ENCODE measurements at places on chromosomes 2 and 18.

DNA sequence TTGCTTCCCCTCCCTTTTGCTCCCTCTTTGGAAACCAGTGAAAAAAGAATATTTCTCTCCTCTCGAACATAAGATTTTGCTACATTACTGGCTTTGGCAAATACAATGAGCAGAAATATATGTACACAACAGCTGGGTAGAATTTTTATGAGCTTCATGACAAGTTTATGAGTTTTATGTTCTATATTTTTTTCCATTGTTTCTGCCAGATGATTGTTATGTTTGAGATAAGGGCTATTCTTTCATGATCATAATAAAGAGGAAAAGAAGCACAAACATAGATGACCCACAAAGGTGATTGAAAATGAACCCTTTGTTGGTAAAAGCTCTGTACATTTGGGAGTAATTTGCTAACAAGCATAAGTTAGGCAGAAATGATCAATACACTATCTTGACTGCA is 14.8 kb upstream of the TFPI start:
- DNase-seq: no peak

- no peak for DNase-seq
Measured at GRCh38 chr2:237708961-237709360, 81.6 kb downstream of the LRRFIP1 start.

DNA sequence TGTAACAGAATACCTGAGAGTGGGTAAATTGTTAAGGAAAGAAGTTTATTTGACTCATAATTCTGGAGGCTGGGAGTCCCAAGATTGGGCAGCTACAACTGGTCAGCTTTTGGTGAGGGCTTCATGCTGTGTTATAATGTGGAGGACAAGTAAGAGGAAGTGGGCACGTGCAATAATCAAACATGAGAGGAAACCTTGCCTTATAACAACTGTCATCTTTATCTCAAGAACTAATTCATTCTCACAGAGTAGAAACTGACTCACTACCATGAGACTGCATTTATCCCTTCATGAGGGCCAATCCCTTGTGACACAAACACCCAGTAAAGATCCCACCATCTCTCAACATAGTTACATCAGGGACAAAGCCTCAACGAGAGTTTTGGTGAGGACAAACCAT is 318.1 kb upstream of the NT5C1B start:
- no peak for DNase-seq

DNA sequence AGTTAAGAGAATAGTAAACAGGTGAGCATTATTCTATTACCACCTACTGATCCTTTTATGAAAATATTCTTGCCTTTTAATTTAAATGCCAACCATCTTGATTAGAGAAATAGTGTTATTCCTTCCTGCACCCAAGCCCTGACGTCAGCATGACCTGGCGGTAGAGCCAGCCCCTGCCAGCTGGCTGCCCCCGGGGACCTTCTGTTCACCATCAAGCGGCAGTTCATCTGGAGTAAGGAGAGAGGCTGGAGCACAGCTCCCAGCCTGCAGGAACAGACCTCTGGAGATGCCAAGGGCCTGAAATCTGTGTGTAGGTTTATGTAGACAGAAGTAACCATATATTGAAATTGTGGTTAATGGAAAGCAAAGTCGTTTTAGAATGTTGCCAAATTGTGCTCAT is 171.8 kb downstream of the GBX2 start:
- DNase-seq: no peak

DNA sequence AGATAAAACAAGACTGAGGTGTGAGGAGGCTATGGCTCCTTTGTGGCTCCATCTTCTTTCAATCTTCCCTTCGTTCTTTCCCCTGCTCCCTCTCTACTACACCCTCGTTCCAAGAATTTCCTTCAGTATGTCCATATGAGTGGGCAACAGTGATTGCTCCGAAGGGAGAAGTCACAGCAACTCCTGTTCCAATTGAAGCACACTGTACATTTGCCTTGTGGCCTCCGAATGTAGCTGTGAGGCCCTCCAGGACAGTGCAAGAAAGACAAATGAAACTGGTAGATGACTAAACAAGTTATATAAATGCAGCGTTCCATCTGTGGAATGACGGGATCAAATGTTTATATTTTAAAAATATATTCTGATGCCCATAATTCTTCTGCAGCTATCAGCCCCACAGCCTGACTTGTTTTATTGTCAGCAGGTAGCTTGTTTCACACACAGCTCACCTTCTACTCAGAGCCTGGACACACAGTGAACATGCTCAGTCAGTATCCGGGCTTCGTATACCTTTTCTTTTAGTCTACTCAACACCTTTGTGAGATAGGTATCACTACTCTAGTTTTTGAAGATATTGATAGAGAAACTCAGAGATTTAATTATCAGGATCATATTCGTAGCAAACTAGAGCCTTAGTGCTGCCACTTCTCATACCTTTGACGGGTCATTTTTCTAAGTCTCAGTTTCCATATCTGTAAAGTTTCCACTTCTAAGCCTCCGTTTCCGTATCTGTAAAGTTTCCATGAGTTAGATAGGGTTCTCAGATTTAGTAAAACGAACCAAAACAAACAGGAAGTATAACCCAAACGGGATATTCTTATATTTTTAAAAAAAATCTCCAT is 216.7 kb upstream of the STON1 start:
- DNase-seq: no peak

DNA sequence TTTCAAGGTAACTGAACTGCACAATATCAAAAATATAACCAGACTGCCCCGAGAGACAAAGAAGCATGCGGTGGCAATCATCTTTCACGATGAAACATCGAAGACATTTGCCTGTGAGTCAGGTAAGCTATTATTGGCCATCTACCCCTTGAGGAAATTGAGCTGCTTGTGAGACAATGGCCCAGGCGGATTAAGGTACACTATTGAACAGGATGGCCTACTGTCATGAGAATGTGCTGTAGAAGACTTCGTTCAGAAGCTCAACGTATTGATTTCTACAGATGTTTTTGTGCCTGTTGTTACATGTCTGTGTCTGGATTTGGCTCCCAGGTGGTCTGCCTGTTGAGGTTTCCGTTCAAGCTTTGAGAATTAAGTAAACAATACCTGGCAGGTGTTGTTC is 198.7 kb downstream of the DOK6 start:
- DNase-seq: no peak

DNA sequence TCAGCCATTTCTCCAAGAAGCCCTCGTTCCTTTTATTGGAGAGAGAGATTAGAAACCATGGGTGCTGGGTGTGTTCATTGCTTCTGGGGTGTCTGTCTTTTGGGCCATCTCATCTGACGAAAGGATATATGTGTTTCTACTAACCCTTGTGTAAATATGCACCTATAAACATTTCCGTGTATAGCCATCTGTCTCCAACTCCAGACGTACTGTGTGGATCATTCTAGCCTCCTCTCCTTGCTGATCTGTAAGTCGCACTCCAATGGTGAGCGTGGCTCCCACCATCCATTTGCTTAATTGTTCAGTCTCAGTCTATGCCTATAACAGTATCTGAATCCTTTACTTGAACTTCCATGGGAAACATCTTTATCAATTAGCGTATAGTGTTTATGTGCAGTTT is 1.8 kb downstream of the RBFA start:
- no peak for DNase-seq
